Brain (organoid and tissue), 16 donors: ENCODE measurements at places on chromosomes 1 and 21. TPM values are rescaled to one million over a fixed set of nuclear protein-coding genes. Genes with fewer than 3 reads are reported as not detected.

GRCh38 chr1:53579221-53580008, 120.2 kb downstream of the DMRTB1 start:
- no peak for DNase-seq

GRCh38 chr1:184048561-184049240, 2.8 kb upstream of the TSEN15 start:
- DNase-seq, result peak; percentile 60

- no peak for DNase-seq
Observed at GRCh38 chr1:182441719-182442118, 8.2 kb upstream of the RGSL1 start.

GRCh38 chr1:210222340-210223006, 10.1 kb upstream of the SERTAD4 start:
- no peak for DNase-seq

DNA sequence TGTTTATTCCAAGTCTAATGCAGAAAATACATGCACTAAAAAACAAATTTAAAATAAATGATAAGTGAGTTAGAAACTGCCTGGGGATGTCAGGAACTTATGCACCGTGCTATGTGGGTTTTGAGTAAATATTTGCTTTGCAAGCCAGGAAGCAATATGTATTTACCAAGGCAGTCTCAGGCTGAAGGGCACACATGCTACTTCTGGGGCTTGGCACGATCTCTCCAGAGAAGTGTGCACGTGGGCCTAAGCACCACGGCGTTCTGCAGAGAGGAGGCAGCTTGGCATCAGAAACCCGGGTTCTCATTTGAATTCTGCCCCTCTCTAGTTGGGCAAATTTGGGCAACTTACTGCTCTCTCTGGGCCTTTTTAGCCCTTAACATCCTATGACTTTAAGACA, 72.6 kb upstream of the ROR1 start:
- DNase-seq, result no peak

GRCh38 chr21:46639489-46640386, 4.3 kb downstream of the PRMT2 start:
- peak; percentile 50 for DNase-seq

GRCh38 chr1:116290085-116290705, 82.8 kb upstream of the ATP1A1 start:
- no peak for DNase-seq

GRCh38 chr1:20237646-20238045, 51.3 kb upstream of the PLA2G2C start:
- no peak for DNase-seq

GRCh38 chr1:173639102-173639501, 4.0 kb downstream of the TEX50 start:
- DNase-seq, result no peak

DNA sequence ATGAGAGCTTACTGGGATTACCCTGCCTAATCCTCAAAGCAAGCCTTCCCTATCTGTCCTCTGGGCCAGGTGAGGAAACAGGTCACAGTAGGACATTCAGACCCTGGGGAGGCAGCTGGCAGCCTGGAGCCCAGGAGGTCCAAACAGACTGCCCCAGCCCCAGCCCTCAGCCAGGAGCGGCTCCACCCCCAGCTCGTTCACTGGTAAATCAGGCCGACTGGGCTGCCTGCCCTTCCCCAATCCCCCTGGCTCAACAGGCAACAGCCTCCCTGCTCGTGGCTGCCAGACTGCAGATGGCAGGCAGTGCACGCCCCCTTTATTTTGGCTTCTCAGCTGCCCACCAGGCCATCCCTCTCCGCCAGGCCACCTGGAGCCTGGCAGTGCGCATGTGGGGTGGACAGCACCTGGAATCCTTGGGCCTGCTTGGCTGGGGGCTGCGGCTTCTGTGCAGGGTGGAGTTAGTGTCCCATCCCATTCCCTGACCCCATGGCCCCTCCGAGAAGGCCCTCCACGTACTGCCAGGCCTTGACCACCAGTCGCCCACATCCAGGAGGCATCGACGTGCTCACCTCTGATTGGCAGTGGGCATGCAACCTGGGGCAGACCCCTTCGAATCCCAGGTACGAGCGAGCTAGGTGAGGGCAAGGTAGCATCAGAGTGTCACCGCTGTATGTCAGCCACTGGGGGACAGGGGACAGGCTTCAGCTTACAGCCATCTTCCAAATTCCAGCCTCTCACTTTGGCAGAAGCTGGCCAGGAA, 11.2 kb upstream of the ZNF670 start:
- DNase-seq, result no peak

GRCh38 chr21:42665026-42665425, 11.6 kb downstream of the PDE9A start:
- DNase-seq, result no peak

DNA sequence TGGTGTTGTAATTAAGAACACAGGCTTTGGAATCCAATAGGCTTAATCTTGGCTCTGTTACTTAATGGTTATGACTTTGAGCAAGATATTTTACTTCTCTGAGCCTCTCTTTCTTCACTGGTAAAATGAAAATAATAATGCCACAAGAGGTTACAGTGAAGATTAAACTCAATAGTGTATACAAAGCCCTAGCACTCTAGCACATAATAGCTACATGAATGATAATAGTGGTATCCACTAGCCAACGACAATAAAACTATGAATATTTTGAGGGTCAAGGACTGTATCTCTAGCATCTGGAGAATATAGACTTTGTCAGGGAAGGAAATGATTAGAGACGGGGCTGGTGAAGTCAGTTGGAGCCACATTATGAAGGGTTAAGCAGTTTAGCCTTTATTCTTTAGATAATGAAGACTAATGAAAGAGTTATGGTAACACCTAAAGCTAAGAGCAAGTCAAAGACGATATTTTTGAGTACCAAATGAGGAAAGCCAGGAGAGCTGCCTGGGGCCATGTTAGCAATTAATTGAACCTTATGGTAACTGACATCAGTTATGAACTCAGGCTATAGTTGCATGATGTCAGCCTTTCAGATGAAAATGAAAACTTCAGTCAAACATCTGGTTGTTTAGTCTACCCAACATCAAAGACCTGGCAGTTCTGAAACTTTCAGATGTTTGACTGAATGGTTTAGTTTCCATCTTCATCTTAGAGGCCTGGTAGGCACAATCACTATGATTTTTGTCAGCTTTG, 32.8 kb upstream of the RNF11 start:
- DNase-seq, result no peak

DNA sequence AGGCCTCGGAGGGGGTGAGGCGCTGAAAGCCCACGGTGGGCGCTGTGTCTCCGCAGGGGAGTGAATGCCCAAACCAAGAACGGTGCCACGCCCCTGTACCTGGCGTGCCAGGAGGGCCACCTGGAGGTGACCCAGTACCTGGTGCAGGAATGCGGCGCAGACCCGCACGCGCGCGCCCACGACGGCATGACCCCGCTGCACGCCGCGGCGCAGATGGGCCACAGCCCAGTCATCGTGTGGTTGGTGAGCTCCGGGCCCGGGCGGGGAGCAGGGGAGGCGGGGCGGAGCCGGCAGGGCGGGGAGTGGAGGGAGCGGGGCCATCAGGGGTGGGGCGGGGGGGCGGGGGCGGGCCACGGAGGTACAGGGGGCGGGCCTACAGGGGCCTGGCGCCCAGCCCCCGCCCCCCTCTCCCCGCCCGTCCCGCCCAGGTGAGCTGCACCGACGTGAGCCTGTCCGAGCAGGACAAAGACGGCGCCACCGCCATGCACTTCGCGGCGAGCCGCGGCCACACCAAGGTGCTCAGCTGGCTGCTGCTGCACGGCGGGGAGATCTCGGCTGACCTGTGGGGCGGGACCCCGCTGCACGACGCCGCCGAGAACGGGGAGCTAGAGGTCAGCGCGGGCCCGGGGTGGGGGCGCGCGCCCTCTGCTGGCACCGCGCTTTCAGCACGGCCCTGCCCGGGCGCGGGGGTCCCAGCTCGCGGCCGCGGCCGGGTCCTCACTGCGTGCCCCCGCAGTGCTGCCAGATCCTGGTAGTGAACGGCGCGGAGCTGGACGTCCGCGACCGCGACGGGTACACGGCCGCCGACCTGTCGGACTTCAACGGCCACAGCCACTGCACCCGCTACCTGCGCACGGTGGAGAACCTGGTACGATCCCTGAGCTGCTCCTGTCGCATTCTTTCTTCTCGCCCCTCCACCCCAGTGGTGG, 15.9 kb downstream of the ESPN start:
- DNase-seq, result no peak

Gene CELA3A
- polyA plus RNA-seq, result not detected

DNA sequence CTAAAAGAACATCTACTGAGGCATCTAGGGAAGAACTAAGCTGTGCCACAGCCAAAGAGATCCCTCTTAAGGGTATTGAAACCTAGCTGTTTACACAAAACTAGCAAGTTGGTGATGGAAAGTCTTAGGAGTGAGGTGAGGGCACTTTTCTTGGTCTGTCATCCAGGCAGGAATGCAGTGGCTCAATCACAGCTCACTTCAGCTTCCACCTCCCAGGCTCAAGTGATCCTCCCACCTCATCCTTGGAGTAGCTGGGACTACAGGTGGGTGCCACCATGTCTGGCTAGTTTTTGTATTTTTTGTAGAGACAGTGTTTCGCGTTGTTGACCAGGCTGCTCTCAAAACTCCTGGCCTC, 2.4 kb downstream of the PLEKHO1 start:
- no peak for DNase-seq

DNA sequence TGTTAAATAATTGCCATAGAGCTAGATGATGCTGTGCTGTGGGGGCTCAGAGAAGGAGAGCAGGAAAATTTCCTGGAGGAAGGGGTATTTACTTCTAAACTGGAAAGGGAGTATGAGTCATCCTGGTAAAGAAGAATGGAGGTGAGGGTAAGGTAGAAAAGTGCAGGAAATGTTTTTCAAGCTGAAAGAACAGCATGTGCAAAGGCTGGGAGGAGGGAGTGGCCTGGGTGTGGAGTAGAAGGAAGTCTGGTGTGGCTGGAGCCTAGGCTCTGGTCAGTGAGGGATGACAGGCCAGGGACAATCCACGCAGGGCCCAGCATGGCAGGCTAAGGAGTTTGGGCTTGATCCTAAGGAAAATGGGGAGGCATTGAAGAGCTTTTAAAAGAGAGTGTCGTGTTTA, 45.9 kb downstream of the MATN1 start:
- no peak for DNase-seq

- no peak for DNase-seq
Observed at GRCh38 chr1:222641269-222641948, 23.5 kb downstream of the MIA3 start.

Gene LSS
- polyA plus RNA-seq, result 47.6 TPM

Gene AMPD1
- not detected for polyA plus RNA-seq

- DNase-seq, result no peak
Observed at GRCh38 chr1:234944439-234945344, 183.9 kb downstream of the TOMM20 start.

GRCh38 chr1:107515702-107516101, 374.9 kb downstream of the NTNG1 start:
- no peak for DNase-seq

GRCh38 chr1:119909890-119910596, 13.7 kb upstream of the ADAM30 start:
- no peak for DNase-seq

Gene CFAP107
- not detected for polyA plus RNA-seq

- DNase-seq, result no peak
Observed at GRCh38 chr1:206477581-206478380, 7.5 kb downstream of the IKBKE start.

- no peak for DNase-seq
Observed at GRCh38 chr1:64171797-64172281, 31.6 kb upstream of the UBE2U start.

DNA sequence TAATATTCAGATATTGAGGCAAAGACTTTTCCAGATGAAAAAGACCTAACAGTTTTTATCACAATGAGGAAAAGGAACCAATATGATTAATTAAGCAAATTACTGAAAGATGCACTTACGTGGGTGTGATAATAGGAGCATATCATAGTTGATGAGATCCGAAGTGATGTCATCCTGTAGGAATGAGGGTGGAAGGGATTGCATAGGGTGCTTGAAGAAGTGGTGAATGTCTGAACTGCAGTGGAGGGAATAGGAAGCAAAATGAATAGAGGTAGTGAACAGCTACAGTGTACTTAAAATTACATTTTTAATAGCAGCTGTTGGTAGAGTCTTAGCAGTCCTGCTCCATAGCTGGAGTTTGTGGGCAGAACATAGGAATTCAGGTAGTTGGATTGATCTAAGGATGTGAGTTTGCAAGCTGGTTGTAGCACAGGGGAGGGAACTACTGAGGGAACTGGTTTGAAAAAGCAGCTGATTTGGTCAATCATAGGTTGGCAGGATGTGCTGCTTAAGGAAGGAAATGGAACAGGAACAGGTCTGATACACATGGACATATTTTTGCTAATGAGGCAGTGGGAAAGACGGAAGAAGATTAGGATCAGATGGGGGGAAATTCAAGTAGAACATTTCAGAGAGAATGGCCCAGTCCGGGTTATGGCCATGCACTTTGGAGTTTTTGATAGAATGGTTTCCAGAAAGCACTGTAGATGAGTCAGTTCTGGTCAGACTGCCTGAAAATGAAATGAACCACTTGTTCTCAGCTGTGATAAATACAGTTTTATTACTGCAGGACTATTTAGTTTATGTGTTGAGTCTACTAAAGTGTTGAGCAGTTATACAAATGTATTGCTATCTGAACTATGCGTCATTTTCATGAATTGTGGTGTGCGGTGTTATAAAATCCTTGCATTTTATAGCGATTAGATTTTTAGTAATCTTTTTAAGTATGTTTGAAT, 155.8 kb downstream of the RYR2 start:
- no peak for DNase-seq

GRCh38 chr1:219549215-219549614, 63.7 kb downstream of the ZC3H11B start:
- no peak for DNase-seq

- no peak for DNase-seq
Observed at GRCh38 chr21:36105327-36105842, 29.5 kb upstream of the CBR3 start.

Gene FTCD
- polyA plus RNA-seq, result 4.5 TPM

DNA sequence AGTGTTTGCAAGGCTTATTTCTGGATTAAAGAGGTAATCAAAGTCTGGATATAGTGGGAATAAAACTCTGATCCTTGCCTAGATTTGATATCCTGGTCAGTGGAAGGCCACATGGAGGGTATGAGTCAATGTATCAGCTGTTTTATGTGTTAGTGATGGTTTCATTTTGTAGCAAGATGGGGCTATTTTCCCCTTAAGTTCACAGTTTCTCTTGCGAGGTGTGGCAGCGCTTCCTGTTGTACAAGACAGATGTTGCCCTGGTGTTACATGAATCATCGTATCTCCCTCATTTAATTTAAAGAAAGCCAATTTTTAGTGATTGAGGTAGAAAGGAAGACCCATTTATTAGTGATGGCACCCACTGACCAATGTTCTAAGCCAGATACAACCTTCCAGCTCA, 220.2 kb downstream of the DUSP10 start:
- no peak for DNase-seq
